ENCODE measurements at places on chromosomes 16 and 17. TPM values are rescaled to one million over a fixed set of nuclear protein-coding genes. Genes with fewer than 3 reads are reported as not detected.

LHX1 gene
- not detected for total RNA-seq

HASPIN gene
- 0.25 TPM for total RNA-seq

MMP2 gene
- not detected for total RNA-seq

TMC7 gene
- total RNA-seq, result not detected

DNA sequence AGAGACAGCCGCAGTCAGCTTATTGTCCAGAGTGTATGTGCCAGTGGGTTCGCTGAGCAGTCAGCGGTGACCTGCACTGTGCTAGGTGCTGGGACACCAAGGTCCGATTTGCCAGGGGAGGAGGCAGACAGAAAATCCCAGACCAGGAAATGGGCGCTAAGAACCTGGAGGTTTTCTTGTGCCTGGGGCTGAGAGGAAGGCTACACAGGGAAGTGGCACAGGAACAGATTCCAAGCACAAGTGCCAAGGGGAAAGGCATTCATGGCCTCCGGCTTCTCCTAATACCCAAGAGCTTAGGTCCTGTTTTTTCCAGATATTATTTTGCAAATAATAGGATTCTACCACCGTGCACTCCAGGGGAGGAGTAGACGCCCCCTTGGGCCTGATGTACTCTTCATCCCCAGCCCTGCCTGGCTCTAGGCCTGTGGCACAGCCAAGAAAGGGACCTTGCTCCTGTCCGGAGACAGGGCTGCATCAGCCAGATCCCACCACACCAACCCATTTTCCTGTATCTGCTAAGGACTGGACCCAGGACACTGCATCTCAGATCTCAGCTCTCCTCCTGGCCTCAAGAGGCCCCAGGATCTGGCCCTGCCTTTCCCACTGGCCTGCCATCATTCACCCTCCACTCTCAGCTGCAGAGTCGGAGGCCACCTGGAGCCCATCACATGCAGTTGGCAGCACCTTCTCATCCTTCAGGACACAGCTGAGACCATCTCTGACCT, 187.2 kb downstream of the NTN1 start:
- DNase-seq, result no peak

GRCh38 chr16:17451843-17452242, 18.9 kb downstream of the XYLT1 start:
- peak; percentile 65 for DNase-seq

- DNase-seq, result no peak
Observed at GRCh38 chr16:76910931-76911330, 280.1 kb upstream of the MON1B start.

DNA sequence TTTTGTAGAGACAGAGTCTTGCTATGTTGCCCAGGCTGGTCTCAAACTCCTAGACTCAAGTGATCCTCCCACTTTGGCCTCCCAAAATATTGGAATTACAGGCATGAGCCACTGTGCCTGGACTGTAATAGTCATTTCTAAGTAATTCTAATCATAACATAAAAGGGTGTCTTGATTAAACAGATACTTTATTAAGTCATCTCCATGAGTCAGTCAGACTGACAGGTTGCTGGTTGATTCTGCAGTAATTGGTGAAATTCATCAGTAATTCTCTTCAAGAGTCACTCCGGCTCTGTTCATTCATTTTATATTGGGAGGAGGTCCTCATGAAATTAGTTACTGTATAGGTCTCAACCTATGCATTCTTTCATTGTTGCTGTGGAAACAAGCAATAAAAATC, 85.6 kb downstream of the SPECC1 start:
- no peak for DNase-seq

GRCh38 chr16:81562174-81562849, 117.7 kb downstream of the CMIP start:
- DNase-seq, result no peak

Data from CD4-positive, alpha-beta T cell (primary cell).